ENCODE measurements at places on chromosomes 1 and 21.

DNA sequence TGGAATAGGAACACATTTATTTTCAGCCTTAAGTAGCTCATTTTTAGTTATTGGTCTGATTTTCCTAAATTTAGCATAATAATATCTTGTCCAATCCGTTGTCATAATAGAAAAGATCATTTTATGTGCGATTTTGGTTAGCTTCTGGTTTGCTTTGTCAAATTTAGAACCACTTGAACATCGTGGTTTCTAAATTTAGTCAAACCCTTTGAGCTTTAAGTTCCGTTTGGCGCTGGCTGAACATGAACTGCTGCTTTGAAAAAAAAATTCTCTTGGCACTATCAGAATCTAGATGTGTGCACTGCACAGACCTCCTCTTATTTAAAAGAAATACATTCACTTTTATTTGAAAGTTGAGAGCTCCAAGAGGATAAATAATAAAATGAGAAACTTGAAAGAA lies 370.6 kb downstream of the PTPRC start:
- DNase-seq, result peak; percentile 32

DNA sequence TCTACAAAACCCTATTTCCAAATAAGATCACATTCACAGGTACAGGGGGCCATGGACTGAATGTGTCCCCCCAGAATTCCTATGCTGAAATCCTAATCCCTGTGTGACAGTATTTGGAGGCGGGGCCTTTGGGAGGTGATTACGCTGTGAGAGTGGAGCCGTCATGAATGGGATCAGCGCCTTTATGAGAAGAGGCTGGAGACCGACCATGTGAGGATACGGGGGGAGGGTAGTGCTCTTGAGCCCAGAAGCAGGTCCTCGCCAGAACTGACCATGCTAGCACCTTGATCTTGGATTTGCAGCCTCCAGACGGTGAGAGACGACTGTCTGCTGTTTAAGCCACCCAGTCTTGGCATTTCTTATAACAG lies 23.8 kb upstream of the KIF26B start:
- no peak for DNase-seq

DNA sequence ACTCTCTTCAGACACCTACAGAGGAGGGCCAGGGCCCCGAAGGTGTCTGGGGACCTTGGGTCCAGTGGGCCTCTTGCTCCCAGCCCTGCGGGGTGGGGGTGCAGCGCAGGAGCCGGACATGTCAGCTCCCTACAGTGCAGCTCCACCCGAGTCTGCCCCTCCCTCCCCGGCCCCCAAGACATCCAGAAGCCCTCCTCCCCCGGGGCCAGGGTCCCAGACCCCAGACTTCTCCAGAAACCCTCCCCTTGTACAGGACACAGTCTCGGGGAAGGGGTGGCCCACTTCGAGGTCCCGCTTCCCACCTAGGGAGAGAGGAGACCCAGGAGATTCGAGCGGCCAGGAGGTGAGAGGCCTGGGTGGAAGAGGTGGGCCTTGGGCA lies 3.7 kb downstream of the ADAMTSL4 start:
- no peak for DNase-seq

DNA sequence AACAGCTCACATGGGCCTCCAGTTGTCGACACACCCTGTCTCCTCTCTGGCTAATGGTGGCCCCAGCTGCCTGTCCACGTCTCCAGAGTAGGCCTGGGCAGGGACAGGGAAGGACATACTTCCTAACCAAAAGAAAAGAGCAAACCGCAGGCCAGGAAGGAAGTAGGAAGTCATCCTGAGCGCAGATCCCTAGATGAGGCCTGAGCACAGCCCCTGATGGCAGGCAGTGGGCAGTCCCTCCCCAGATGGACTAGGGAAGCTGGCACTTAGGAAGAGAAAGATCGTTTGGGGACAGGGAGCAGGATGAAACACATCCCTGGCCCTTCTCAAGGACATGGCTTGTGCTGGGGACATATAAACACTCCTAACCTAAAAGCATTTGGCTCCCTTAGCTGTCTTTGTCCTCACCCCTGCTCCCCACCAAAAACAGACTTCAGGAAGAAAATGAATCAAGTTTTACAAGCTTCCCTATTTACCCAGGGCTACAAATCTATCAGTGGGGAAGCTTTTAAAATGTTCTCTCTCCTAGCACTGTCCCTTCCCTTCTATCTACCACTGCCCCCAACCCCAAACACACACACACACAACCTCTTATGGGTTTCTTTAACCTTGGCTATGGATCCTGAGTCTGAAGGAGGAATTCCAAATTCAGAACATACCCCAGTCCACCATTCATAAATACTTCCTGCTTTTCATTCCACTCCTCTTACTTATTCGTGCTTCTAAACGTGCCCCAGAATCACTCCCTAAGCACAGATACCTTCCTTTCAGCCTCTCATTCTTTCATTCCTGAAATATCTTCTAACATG lies 21.1 kb downstream of the SSBP3 start:
- no peak for DNase-seq

DNA sequence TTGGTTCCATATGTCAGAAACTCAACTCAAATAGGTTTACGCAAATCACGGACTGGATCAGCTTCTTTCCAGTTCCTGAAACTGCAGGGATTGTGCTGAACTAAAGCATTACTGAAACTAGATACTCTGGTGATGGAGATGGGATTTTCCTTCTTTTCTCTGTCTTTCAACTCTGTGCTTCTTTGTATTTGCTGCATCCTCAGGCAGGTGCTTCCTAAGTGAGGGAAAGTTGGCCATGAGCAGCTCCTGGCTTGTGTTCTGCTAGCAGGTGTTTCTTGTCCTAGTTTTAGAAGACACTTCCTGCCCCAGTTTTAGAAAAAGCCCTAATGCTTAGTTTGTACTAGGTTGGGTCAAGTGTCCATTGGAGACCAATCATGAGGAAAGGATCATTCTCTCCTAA lies 86.7 kb upstream of the USP24 start:
- no peak for DNase-seq

- DNase-seq, result no peak
Observed at GRCh38 chr1:59596956-59597355, 217.8 kb upstream of the HOOK1 start.

DNA sequence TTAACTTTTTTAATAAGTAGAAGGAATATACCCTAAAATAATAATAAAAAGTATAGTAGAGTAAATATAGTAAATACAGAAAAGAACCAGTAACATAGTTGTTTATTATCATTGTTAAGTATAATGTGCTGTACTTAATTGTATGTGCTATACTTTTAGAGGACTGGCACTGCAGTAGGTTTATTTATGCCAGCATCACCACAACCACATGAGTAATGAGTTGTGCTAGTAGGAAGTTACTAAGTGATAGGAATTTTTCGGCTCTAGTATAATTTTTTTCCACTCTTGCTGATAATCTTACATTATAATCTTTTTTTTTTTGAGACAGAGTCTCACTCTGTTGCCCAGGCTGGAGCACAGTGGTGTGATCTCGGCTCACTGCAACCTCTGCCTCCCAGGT lies 71.6 kb downstream of the IVNS1ABP start:
- no peak for DNase-seq

DNA sequence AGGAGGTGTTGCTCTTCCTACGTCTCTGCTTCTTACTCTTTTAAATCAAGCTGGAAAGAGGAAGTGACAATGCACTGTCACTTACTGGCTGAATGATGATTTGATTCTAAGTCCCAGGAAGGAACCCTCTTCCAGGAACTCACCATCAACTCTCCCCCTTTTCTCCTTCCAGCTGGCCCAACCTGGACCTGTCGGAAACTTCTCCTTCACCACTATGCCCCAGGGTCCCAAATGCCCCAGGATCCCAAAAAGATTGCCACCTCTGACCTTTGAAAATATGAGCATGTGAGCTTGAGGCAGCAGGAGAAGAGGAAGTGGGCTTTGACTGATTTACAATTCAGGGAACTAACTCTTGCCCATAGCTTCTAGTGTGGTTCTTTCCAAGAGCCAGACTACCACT lies 5.3 kb upstream of the ADAMTS5 start:
- DNase-seq, result no peak

Measured in hippocampal formation (tissue), 2 donors.